ENCODE measurements at places on chromosomes 1 and 21.

DNA sequence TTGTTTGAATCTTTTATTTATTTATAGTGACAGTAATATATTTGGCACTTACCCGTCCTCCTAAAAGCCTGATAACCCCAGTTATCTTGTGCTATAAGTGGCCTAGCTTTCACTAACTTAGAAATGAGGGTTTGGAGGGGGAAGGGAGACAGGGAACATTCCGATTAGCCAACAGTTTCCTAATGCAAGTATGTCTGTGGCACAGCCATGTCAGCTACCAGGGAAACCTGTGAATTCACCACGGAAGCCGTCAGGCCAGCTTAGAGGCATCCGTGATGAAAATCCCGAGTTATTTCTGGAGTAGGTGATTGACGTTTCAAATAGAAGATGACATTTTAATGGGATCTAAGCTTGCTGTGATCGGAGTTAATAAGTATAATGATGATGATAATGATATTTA is 39.4 kb upstream of the BCL10 start:
- DNase-seq = no peak

DNA sequence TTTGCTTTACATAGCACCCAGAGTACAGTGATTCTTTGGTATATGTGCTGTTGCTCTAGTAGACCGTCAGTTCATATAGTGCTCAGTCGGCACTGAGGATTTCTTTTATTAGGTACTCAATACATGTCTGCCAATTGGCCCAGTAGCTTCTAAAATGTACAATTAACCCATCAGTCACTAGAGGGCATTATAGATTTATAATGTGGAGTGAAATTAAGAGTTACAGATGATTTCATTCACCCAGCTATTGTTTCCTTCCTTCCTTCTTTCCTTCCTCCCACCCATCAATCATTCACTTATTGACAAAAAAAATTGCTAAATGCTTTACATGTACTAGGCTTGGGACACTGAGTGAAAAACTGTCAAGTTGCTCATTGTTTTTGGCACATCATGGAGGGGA is 263.6 kb upstream of the USP24 start:
- peak; percentile 36 for DNase-seq

DNA sequence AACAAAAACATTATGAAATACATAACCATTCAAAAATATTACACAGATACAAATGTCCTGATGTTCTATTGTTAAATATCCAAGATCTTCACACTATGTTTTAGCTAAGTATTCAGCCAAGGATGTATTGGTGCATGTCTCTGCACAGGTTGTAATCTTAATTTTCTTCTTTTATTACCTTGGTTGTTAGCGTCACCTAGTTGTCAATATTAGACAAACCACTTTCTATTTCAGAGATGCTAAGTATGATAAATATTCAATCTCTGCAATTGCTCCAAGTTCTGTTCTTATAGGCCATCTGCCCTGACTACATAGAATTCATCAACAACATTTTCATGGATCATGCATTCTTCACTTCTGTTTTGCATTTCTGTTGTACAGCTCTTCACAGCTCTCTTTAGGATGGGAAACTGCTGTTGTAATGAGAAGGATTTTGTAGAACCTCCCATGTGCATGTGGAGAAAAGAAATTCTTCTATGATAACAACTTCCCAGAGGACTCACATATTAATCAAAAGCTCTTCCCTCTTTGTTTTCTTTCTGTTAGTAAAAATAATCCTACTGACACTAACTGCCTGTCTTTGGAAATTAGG is 380.1 kb downstream of the NUF2 start:
- DNase-seq = no peak

- peak; percentile 28 for DNase-seq
Measured at GRCh38 chr1:32242341-32242851, 4.6 kb upstream of the FAM167B start.
